ENCODE measurements at places on chromosomes 2 and 18.

GRCh38 chr18:55310044-55310676 is 277.8 kb downstream of the TCF4 start:
- DNase-seq: no peak

DNA sequence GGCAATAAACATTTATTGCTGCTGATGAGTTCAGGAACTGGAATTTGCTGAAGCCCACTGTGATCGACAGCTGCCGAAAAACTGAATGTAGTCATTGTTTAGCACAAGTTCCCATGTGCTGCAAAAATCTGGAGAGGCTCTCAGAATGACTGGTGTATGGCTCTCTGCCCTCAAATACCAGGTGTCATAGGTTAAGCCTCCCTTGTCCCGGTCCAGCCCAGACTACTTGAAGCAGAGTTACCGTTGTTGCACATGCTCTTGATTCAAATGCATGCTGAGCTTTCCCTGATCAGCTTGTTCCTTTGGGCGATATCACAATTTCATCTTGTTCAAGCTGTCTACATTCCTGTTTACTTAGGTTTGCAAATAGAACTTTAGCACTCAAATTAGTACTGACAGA is 625.2 kb downstream of the CPS1 start:
- no peak for DNase-seq

DNA sequence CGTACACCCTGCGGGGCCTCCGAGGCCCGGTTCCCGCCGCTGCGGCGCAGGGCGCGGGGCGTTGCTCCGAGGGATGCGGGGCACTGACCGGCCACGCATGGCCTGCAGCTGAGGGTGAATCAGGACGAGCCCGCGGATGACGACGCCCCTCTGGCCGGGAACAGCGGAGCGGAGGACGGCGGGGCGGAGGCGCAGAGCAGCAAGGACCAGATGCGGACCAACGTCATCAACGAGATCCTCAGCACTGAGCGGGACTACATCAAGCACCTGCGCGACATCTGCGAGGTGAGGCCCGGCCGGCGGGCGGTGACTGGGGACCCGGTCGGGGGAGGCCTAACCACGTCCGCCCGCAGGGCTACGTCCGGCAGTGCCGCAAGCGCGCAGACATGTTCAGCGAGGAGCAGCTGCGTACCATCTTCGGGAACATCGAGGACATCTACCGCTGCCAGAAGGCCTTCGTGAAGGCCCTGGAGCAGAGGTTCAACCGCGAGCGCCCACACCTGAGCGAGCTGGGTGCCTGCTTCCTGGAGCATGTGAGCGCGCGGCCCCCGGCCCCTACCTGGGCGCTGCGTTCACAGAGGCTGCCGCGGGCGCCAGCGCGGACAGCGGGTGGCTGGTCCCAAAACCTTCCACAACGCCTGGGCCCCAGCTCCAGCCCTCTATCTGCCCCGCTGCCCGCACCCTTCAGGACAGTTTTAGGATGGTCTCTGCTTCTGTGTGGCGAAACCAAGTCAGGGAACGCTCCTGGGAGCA is 53.2 kb downstream of the FAM168B start:
- DNase-seq: no peak

- DNase-seq: no peak
Observed at GRCh38 chr2:38106405-38107094, 30.6 kb upstream of the CYP1B1 start.

- DNase-seq: no peak
Observed at GRCh38 chr2:186862869-186863709, 14.1 kb upstream of the ZSWIM2 start.

DNA sequence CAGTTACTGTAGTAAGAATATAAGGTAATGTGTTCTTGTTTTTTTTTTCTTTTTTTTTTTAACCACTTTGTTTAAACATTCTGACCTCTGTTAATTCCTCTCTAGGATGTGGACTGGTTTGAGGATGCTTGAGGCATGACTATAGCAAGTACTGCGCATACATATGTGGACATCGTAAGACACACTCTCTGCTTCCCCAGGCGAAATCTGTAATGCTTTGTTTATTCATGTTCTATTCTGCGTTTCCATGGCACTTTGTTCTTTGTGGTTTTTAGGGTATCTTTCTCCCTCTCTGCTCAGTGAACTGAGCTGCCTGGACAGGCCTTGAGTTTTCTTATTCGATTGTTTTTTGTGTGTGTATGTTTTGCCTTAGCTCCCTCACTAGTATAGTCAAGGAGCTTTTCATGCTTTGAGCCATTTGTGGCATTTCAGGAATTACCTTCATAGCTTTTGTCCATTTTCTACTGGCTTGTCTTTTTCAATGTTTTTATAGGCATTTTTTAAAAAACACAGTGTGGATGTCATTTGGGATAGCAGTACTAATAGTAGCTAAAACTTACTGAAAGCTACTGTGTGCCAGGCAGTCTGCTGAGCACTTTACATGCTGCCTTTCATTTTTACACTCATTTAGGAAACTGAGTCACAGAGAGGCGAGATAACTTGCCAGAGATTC is 1.9 kb upstream of the SH3BP4 start:
- DNase-seq: no peak

GRCh38 chr2:3460831-3461800 is 58.2 kb downstream of the ADI1 start:
- no peak for DNase-seq

DNA sequence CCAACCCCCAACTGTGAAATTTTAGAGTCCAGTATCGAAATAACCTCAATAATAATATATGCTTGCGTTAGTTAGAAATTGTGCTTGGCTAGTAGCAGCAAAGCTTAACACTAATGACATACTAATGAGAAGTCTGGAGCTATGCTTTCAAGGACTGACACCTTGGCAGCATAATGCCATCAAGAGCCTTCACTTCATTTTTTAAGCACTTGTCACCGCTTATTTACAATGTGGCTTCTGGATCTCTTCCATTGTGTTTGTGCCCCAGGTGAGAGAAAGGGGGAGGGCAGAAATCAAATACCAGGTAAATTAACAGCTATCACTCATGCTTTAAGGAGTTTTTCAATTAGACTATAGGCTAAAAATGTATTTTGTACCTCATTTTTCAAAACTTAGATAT is 101.5 kb downstream of the CDH7 start:
- no peak for DNase-seq

DNA sequence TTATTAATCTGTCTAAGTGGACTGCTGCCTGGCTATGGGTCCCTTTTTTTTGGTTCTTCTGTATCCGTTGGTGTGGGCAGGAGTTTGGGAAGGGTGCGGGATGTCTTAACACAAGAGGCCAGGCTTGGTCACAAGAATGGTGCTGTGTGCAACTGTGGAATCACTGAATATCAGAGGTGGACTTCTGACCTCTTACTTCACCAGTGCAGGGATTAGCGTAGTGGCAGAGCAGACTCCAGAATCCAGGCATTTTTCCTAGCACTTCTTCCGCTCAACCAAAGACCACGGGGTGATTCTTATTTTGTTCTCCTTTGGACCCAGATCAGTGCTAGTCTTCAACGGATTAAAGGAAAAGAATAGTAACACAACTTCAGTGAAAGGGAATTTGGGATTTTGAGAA is 254.3 kb upstream of the TNP1 start:
- no peak for DNase-seq

GRCh38 chr2:189232759-189233406 is 53.3 kb upstream of the COL5A2 start:
- DNase-seq: no peak

DNA sequence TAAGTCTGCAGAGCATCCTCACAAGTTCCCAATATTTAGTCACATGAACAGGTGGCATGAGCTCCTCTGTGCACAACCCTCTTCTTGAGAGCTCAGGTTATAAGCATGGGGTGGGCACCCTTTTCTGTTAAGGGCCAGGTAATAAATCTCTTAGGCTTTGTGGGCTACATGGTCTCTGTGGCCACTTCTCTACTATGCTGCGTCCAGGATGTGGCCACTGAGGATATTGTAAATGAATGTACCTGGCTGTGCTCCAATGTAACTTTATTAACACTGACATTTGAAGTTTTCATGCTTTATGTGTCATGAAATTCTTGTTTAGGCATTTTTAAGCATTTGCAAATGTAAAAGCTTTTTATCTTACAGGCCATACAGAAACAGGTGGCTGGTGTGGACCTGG is 116.8 kb upstream of the ST6GAL2 start:
- DNase-seq: no peak

DNA sequence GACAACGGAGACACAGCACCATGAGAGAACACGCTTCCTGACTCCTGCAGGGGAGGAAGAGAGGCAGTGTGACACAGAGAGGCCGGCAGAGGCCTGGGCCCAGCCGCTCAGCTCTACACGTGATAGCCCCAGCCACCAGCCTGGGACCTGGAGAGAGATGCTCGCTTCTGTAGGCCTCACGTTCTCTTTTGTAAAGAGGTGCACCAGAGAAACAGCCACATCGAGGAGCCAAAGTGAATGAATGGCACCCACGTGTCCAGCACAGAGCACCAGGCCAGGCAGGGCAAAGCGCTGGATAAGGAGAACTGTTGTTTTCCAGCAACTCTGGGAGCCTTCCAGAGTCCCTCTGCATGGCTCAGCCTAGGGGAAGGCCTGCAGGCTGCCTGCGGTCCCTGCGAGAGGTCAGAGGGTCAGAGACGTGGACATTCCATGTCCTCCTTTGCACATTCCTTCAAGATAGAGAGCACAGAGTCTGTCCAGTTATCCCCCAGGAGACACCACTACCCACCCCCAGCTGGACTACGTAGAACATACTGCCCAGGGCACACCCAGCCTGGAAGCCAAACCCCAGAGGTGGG is 14.2 kb downstream of the LIMS2 start:
- no peak for DNase-seq

- no peak for DNase-seq
Observed at GRCh38 chr2:197079414-197079813, 152.9 kb upstream of the PGAP1 start.

- DNase-seq: no peak
Observed at GRCh38 chr18:57544936-57545660, 41.4 kb downstream of the FECH start.

DNA sequence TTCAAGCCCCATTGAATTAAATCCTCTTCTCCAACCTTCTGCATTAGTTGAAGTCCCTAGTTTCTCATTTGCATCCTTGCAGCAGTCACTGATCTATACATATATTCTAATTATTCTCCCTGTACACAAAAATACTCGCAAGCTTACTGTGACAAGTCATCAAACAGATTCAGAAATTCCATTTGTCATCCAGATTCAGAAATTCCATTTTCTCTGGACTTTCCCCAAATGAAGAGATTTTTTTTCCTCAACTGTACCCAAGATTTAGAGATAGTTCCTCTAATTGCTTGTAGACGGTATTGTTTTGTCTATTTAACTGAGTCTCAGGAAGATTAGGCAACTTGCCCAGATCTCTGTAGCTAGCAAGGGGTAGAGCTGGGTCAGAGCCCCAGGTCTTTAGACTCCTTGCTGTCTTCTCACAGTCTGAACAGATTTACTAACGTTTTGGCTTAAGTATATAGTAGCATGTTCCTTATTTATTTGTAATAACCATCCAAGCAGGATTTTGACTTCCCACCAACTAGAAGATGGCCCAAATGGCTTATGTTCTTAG is 34.2 kb downstream of the RAB12 start:
- DNase-seq: no peak

DNA sequence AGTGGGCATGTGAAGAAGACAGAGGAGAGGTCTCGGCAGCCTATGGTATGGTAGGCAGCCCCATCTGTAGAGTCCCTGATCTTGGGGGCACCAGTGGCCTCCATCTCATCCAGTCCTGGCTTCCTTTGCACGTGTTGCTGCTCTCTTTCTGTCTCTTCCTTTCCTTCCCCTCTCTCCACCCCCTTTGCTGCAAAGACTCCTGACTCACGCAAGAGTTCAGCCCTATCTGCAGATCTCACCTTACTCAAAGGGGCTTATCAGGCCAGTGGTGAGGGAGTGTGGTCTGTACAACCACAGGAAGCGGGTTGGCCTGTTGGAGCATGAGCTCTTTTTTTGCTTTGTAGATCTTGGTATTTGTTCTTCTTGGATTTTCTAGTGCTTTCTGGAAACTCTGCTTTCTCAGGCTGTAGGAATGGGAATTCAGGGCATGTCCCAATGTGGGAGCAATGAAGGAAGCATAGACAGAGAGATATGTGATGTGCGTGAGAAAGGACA is 14.6 kb upstream of the NT5DC4 start:
- DNase-seq: no peak

GRCh38 chr18:36889321-36889720 is 60.4 kb downstream of the KIAA1328 start:
- DNase-seq: no peak

DNA sequence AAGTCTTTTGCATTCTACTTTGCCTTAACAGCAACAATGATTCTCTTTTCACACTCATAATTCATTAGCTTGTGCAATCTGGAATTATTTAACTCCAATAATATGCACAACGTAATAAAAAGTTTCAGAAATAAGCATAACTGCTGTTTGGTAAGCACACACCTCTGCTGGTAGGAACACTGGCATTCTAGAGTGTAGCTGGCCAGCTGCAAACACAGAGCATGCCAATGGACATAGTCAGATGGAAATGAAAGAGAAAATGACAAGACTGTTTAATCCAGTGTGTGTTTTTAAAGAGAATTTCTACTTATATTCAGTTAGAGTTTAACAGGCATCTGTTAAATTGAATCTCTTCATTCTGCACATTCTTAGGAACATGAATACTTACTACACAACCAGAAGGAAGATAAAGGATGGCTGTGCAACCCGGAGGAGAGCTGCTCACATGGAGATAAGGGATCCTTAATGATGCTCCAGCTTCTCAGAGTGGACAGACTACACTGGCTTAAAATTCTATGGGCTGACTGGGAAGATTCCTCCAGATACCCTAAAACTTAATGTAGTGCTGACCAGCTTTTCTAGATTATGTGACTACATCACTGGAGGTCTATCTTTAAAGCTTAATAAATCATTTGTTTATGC is 94.6 kb upstream of the CHAC2 start:
- no peak for DNase-seq

DNA sequence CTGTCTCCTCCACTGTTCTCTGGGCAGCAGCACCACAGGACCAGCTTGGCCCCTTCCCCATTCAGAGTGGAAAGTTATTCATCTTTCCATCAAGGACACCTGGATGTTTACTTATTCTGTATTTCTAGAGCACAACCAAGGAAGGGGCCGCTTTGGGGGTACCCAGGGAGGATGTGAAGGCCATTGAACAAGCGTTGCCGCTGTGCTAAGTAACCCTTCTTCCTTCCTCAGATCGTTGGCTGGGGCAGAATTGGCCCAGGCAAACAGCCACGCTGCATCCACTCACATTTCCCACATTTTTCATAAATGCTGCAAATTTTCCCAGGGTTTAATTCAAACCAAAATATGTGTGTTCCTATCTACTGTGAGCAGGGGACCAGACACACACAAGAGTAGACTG is 76.2 kb upstream of the NPAS2 start:
- DNase-seq: no peak

DNA sequence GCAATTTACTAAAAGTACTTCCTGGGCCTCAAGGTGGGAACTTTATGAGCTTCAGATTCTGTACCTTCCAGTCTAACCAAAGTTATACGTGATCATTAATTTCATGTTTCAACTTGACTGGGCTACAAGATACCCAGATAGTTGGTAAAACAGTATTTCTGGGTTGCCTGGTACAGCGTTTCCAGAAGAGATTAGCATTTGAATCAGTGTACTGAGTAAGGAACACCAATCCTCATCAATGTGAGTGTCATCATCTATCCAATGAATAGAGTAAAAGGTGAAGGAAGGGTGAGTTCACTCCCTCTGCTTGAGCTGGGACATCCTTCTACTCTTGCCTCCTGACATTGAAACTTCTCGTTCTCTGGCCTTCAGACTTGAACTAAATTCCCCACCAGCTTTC is 274.5 kb upstream of the ID2 start:
- no peak for DNase-seq

GRCh38 chr2:166792808-166793207 is 95.5 kb upstream of the XIRP2 start:
- DNase-seq: no peak

GRCh38 chr18:32877371-32877770 is 104.5 kb upstream of the KLHL14 start:
- no peak for DNase-seq

Data from iPS DF 6.9 (cell line).